ENCODE measurements at places on chromosomes 6 and 20.

DNA sequence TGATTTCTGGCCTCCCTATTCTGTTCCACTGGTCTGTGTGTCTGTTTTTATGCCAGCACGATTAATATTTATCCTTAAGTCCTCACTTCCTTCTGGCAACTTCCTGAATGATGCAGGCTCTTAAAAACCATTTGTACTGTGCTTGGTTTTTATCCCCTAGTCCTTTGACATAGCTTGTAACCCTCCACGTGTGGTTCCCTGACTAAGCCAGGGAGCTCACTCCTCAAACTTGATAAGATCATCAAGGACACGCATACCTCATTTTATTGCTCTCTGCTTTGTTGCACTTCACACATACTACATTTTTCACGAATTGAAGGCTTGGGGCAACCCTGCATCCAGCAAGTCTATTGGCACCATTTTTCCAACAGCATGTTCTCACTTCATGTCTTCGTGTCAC is 166.4 kb upstream of the UST start:
- DNase-seq, result no peak

GRCh38 chr6:132866762-132867449 is 52.5 kb downstream of the RPS12 start:
- no peak for DNase-seq

- DNase-seq, result no peak
These were observed 154.1 kb upstream of the MYLIP start for GRCh38 chr6:15974817-15975216.

DNA sequence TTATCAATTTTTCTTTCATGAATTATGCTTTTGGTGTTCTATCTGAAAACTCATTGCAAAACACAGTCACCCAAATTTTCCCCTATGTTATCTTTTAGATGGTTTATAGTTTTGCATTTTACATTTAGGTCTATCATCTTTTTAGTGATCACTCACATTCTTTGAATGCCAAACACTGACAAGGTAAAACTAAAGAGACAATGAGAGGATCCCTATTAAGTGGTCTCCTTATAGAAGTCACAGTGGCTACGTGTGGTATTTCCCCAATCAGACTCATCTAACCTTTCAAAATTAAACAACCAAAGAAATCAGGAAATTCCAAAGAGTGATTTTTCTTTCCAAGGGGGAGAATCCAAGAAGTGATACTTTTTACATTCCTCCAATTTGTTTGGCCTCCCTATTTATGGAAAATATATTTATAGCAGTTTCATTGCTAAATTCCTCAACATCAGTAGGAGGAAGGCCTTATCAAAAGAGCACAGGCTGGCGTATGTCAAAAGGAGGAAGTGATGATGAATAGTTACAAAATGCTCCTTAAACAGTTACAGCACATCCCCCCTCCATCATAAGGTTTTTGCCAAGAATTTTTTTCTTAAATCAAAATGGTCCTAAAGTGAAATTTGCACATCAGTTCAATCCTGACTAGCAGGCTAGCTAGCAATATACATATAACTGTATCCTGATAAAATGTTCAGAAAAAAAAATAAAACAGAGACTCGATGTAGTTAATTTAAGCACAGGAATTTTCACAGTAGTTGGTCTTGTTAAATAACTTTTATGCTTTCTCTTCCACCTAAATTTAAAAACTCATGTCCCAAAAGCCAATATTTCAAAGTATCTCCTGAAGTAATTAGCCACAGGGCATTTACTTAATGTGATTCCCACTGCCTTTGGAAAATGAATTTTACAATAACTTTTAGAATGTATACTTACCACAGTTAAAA is 76.2 kb upstream of the IPCEF1 start:
- no peak for DNase-seq

DNA sequence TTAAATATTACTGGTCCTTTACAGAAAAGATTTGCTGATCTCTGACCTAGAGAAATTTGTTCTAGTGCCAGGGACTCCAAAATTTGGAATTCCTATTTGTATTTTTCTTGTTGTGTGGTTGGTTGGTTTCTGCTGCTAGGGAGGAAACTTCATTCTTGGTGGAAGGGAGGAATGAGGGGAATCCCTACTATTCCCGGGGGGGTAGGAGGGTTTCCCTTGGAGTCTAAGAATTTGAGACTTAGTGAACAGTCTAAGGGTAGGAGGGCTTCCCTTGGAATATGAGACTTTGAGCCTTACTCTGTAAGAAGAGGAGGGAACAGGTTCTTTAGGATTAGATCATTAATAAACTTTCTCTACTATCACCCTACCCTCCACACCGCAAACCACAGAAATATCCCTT is 67.1 kb upstream of the ADGRF1 start:
- no peak for DNase-seq

DNA sequence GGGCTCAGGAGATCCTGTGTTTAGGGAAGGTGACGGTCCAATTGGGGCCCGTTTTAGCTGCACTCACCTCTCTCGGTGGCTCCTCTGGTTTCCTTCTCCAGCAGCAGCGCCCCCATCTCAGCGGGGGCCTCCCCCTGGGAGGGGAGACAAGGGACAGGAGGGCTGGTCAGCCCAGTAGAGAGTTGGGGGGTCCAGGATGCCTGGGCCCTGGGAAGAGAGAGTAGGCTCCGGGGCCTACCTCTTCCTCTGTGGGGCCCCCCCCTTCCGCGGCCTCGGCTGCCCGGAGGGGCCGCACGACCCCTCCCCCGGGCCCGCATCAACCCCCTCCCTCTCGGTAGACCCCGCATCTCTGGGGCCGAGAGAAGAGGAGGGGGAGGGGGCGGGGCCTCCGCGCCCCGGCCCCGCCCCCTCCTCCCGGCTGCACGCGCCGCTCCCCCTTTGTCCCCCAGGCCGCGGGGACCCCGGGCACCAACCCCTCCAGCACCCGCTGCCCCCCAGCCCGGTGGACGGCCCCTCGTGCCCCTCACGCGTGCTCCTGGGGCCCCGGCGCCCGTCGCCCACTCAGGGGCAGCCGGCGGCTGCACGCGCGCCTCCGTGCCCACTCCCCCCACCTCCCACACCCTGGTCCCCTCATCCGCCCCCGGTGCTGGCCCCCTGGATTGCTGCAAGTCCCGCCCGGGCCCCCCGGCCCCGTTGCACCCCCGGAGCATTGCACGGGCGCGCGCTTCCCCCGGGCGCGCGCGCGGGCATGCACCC is 464 bp downstream of the EHMT2 start:
- DNase-seq, result no peak

GRCh38 chr20:58596750-58597248 is 54.3 kb upstream of the STX16 start:
- DNase-seq, result no peak

DNA sequence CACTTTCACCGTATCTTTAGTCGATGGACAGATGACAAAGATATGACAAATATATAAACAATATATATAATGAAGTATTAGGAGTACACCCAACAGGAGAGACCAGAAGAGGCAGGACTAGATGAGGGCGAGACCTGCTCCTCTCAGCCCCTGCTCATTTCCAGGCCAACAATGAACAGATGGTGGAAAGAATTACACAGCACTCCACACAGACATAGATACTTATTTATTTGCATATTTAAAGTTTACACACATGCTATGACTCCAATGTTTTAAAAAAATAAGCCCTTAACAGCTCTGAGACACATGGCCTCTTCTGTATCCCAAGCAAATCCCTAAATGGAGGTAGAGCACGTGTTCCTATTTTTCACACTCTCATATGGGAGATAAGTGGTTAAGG is 10.4 kb downstream of the FAM210B start:
- no peak for DNase-seq

DNA sequence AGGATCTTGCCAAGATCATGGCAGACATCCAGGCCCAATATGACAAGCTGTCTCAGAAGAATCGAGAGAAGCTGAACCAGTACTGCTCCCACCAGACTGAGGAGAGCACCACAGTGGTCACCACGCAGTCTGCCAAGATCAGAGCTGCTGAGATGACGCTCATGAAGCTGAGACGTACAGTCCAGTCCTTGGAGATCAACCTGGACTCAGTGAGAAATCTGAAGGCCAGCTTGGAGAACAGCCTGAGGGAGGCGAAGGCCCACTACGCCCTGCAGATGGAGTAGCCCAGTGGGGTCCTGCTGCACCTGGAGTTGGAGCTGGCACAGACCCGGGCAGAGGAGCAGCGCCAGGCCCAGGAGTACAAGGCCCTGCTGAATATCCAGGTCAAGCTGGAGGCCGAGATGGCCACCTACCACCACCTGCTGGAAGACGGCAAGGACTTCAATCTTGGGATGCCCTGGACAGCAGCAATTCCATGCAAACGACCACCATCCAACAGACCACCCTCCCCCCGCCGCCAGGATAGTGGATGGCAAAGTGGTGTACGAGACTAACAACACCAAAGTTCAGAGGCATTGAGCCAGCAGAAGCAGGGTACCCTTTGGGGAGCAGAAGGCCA is 44.7 kb upstream of the GRM4 start:
- no peak for DNase-seq

DNA sequence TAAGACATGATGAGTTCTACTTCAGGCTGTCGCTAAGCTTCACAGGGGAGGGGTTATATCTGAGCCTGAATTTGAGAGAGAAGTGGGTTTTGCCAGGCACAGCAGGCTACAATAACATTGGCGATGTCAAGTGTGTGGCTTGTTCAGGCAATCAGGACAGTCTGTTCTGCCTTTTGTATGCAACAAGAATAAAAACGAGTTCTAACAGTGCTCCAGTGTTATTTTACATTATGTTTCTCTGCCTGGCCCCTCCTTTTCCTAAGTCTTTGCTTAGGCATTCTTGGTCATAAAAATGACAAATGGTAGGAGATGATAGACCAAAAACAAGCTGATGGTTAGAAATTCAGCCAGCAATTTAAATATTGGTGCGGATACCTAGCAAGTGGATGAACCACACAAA is 26.8 kb downstream of the PAQR8 start:
- no peak for DNase-seq

GRCh38 chr6:54018722-54019121 is 92.5 kb upstream of the MLIP start:
- no peak for DNase-seq

DNA sequence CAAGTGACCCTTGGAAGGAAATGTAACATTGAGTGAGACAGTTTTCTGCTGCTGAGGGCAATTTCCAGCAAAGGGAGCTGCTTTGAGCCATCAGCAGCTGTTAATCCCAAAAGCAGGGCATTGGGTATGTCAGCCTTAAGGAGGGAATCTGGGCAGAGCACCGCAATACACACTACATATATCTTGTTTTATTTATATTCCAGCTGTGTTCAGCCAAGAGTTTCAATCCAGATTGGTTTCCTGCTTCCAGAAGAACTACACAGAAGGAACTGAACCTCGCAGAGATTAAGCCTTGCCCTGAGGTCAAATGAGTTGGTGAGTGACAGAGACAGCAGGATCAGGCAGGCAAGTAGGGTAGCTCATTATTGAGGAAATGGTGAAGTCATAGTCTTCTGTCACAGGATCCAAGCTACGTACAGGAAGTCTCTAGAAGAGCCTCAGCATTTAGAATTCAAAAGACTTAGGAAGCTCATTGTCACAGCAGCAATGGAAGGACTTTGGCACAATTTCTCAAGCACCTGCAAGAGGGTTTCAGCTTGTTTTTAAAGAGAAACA is 109.9 kb upstream of the HEY2 start:
- no peak for DNase-seq

DNA sequence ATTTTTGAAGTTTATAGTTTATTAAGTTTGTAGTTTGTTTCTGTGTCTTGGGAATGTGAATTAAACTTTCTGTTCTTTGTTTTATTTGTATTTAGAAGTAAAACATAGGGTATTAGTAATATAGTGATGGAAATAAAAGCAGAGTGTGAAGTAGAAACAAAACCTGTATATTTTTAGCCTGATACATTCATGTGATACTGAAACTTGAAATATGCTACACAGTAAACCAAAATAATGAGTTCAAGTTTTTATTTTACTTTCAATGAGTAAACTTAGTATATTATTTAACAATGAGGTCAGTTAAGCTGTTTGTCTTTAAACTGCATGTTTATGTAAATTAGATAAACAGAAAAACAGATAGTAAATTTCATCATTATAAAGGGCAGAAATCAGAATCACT is 1592.6 kb downstream of the GRIK2 start:
- no peak for DNase-seq

DNA sequence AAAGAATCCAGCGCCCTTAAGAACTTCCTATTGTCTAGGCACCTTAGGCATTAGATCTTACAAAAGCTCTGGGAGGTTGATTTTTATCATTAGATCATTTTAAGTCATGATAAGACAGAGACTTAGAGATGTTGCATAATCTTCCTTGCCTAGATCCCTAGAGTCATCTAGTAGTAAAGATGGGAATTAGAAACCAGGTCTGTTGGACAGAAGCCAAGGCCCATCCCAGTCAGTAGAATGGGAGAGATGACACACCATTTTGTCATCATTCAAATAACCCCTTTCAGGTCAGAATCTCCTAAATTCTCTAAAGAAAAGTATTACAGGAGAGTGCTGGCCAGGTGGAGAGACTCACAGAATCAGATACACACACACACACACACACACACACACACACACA is 579.1 kb downstream of the BMP2 start:
- no peak for DNase-seq

- peak; percentile 9 for DNase-seq
These were observed 659 bp downstream of the CEP85L start for GRCh38 chr6:118650582-118651281.

DNA sequence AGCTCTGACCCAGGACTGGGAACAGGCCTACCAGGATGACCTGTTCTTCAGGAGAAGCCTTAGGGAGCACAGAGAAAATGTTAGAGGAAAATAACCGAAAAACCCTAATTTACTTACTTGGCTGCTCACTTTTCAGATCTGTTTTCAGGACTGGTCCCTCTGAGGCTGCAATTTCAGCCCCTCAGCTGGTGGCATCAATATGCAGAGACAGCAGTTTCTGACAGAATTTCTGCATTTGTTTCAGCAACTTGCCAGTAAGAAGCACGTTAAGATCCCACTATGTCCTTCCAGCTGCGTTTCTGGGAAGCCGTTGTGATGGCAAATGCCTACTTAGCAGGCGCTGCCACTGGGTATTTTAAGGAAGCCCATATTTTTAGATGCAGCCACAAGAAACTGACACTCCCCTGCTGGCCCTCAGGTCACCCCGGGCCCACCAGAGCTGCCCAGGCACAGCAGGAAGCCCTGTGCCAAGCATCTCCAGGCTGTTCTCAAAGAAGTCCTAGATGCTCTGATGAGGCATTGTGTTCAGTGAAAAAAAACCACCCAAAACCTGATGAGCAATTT is 7.5 kb downstream of the YTHDF1 start:
- DNase-seq, result no peak

DNA sequence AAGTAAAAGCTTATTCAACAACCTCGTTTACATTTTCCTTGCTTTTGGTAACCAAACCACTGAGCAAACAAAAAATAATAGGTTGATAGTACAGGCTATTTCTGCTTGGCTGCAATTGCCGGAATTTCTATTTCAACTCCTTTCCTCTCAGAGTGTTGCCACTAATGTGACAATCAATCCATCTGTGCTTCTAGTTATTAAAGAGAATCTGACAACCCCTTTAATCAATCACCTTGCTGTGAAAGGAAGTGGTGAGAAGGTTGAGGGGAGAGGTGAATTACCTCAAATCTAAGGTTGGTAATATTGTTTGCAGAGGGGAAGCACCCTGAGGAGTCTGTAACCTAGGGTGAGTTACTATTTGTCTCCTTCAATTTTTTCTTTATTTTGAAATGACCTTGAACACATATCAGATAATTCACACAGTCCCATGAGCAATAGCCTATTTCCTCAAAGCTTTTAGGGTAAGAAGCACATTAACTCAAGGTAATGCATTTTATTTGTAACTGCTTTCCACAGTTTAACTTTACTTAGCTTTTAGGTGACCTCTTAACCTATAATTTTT is 603.4 kb downstream of the MMUT start:
- no peak for DNase-seq

GRCh38 chr6:18330548-18331081 is 56.5 kb upstream of the RNF144B start:
- DNase-seq, result no peak
